ENCODE measurements at places on chromosomes 12 and 14.

DNA sequence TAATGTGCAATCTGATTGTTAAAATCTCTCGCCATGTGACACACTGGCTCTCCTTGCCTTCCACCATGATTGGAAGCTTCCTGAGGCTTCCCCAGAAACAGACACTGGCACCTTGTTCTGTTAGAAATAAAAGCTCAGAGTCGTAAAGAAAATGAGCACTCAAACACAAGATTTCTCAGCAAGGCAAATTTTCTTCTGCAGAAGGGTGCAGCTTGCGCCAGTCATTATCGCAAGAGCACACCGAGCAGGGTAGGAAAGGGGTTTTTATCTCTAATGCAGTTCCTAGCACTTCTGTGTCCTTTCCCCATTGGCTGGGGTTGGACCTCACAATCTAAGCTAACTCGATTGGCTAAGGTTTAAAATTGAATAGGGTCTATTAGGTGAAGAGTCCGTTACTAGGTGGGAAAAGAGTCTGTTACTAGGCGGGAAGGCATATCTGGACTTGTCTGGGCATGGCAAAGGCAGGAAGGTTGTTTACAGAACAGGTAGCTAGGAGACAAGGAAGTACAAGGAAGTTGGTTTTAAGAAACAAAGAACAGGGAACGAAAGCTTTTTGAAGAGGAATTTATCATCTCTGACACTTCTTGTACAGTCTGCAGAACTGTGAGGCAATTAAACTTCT lies 62.6 kb upstream of the BICD1 start:
- no peak for DNase-seq

- DNase-seq: no peak
These were observed 85.9 kb upstream of the REP15 start for GRCh38 chr12:27610374-27610773.

GRCh38 chr14:64693810-64694165 lies 10.4 kb upstream of the PLEKHG3 start:
- DNase-seq: peak; percentile 15

DNA sequence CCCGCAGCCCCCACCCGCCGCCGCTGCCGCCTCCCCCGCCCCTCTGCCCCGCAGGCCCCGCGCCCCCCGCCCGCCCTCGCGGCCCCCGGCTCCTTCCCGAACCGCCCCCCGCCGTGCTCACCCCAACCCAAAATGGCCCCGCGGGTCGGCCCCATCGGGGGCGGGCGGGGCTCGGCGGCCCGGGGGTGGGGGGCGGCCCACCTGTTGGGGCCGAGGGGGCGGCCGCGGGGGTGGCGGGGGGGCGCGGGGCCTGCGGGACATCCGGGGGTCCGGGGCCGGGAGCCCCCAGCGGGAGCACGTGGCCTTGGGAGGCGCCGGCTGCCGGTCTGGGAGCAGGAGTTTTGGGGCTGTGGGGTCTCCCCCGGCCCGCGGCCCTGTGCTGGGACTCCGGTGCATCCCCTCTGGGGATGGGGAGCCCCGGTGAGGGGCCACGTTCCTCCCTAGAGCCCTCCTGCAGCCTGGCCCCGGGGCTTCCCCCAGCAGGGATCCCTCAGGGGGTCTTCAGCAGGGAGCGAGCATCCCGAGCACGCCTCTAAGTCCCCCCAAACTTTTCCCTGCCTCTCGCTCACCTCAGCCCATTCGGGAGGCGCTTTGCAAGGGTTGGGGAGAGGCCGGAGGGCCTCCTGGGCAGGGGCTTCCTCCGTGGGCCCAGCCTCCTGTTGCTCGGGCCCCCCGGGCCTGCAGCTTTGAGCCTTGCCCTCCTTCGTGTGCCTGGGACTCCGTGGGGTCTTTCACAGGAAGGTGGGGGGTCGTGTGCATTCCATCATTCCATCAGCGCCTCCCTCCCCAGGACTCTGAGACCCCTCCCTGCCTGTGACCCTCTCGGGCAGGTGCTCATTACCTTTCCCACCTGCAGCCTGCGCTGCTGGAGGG lies 710 bp downstream of the MTA1 start:
- DNase-seq: no peak

GRCh38 chr14:88454886-88455285 lies 69.4 kb downstream of the SPATA7 start:
- DNase-seq: no peak

DNA sequence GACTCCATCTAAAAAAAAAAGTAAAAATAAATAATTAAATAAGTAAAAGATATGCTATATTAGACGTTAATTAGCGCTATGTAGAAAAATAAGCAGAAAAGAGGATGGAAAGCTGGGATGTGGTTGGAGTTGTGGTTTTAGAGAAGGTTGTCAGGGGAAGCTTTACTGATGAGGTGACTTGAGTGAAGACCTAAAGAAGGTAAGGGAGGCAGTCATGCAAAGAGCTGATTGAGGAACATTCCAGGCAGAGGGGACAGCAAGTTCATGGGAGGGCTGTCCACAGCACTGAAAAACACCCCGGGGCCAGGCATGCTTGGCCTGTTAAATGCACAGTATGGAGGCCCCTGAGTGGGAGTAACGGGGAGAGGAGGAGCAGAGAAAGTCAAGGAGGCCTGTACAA lies 15.7 kb downstream of the SMAGP start:
- DNase-seq: no peak

- DNase-seq: peak; percentile 33
These were observed 373.9 kb downstream of the ALG10 start for GRCh38 chr12:34396006-34396860.

- DNase-seq: no peak
These were observed 53.5 kb downstream of the IGF1 start for GRCh38 chr12:102426599-102427542.

- DNase-seq: no peak
These were observed 30.0 kb downstream of the NOC4L start for GRCh38 chr12:132174015-132174838.

- DNase-seq: no peak
These were observed 939 bp downstream of the NPC2 start for GRCh38 chr14:74491956-74492775.

GRCh38 chr14:102711946-102712345 lies 65.3 kb upstream of the TRAF3 start:
- no peak for DNase-seq

GRCh38 chr14:51733147-51733546 lies 81.4 kb downstream of the FRMD6 start:
- no peak for DNase-seq

GRCh38 chr12:100498141-100498540 lies 24.5 kb downstream of the NR1H4 start:
- DNase-seq: no peak

DNA sequence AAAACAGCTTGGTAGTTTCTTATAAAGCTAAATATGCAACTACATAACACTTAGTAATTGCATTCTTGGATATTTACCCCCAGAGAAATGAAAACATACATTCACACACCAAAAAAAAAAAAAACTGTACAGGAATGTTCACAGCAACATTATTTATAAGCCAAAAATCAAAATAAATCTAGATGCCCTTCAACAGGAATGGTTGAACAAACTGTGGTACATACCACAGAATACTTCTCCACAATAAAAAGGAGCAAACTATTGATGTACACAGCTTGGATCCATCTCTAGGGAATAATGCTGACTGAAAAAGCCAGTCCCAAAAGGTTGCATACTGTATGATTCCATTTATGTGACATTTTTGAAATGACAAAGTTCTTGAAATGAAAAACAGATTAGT lies 62.1 kb upstream of the SLC38A4 start:
- no peak for DNase-seq

DNA sequence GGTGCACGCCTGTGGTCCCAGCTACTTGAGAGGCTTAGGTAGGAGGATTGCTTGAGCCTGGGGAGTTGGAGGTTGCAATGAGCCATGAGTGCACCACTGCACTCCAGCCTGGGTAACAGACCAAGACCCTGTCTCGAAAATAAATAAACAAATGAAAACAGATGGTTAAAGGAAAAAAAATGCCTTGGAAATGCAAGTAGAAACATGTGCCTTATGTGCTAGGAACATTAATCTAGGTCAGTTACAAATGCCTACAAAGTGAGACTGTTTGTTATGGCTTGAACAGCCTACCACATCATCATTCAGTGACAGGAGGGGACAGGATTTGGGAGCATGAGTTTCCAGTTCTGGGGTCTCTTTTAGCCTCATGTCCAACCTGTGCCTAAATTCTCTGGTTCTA lies 52.4 kb upstream of the BCAT1 start:
- no peak for DNase-seq

- DNase-seq: no peak
These were observed 1517.0 kb downstream of the AACS start for GRCh38 chr12:126582231-126582630.

- DNase-seq: peak; percentile 64
These were observed 250.2 kb upstream of the OR4E1 start for GRCh38 chr14:21923820-21924219.

DNA sequence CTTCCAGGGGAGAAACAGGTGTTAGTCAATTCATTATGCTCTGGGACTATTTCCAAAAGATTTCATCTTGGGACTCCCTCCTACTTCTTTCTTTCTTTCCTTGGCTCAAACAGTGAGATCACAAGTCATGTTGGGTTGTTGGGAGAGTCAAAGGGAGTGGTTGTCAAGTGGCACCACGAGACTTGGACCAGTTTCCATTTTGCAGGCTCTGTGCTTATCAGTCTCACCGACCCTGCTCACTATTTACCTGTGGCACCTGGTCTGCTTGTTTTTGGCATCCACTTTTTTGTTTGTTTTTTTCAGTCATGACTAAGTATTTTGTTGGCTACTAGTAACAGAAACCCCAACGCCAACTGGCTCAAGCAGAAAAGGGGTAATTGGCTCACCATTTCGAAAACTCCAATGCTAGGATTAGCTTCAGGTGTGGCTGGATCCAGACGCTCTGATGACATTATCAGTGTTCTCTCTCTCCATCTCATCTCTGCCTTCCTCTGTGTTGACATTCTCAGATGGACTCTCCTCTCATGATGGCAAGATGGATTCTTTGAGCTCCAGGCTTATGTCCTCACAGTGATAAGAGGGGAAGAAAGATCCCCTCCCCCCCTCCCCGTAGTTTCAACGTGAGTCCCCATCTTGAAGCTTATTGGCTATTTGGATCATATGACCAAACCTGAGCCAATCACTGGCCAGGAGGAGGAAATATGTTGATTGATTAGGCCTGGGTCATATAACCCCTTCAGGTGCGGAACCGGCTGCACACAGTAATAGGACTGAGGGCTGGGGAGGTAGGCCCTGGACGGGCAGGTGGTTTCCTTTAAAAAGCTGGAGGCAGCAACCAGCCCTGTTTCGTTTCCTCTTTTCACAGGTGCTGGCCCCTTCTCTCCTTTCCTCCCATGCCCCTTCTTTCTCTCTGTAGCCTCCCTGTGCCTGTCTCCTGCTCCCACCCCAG lies 84.2 kb downstream of the AACS start:
- DNase-seq: peak; percentile 37

DNA sequence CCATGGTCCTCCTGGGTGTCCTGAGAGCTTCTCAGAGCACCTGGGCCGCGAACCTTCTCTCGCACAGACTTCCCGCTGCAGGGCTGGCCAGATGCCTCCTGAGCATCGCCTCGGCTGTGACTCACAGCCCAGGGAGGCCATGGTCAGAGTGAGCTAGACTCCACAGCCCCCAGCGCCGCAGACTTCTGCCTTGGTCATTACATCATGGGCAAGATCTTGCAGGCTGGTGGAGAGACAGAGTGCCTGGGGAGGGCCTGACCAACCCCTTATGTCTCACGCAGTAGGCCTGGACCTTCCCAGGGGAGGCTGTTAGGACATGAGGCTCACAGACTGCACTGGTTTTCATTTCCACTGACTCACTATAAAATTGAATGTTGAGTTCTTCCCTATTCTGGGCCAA lies 41.8 kb downstream of the SMOC1 start:
- no peak for DNase-seq

- DNase-seq: peak; percentile 49
These were observed 40.1 kb upstream of the CISTR start for GRCh38 chr12:53791735-53792326.

GRCh38 chr12:81359736-81360135 lies 281.9 kb downstream of the ACSS3 start:
- DNase-seq: no peak

DNA sequence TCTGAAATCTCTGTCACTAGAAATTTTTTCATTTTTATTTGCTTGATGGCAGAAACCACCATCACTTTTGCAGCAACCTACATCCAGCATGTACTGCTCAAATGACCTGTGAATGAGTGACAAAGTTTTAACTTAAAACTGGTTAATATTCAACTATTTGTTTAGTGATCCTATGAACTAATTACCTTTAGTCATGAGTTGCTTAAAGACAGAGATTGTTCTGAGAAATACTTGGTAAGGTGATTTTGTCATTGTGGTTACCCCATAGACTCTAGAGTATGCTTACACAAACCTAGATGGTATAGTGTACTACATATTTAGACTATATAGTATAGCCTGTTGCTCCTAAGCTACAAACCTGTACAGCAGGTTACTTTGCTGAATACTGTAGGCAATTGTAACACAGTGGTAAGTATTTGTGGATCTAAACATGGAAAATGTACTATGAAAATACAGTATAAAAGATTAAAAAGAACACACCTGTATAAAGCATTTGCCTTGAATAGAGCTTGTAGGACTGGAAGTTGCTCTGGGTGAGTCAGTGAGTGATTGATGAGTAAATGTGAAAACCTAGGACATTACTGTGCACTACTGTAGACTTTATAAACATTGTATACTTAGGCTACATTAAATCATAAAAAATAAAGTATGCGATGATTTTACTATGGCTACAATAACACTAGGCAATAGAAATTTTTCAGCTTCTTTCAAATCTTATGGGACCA lies 256.6 kb upstream of the PPFIA2 start:
- DNase-seq: no peak

DNA sequence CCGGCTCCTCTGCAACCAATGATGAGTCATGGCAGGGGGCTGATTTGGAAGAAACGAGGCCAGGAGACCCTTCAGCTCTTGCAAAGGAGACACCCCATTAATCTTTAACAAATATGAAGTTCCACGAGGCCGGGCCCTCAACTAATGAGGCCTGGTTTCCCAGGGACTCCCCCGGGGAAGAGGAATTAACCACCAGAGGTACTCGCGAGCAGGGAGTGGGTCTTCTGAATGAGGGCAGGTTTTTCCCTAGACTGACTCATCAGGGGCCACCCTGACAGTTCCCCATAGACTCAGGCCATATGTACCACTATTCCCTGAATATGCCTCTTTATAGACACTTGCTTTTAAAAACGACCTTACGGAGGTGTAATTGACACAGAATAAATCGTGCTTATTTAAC lies 150.7 kb upstream of the LHX5 start:
- DNase-seq: no peak

GRCh38 chr12:104434129-104434528 lies 22.6 kb upstream of the CHST11 start:
- no peak for DNase-seq

DNA sequence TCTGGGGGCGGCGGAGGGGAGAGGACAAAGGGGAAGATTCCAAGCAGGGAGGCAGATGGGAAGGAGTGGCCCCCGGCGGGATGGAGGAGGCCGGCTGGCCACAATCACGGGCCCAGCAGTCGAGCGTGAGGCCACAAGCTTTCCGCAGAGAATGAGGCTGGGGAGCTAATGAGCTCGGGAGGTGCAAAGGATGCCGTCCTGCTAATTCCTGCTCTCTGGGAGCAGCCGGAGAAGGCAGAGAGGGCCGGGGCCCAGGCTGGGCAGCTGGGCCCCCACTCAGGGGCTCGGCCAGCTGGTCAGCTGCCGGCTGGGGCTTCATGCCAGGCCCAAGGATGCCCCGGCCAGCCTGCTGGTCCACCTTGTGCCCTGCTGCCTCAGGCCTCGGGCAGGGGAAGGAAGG lies 98.1 kb upstream of the LHX5 start:
- DNase-seq: no peak

Data from Peyer's patch (tissue), 4 donors.